SHP77 (cell line): ENCODE measurements at places on chromosomes 7 and 10.

- DNase-seq: no peak
Measured at GRCh38 chr10:45468079-45468478, 94.1 kb downstream of the ALOX5 start.

- DNase-seq: no peak
Measured at GRCh38 chr10:62959553-62959952, 143.4 kb upstream of the EGR2 start.

- no peak for DNase-seq
Measured at GRCh38 chr7:106814887-106815286, 50.2 kb upstream of the PIK3CG start.

DNA sequence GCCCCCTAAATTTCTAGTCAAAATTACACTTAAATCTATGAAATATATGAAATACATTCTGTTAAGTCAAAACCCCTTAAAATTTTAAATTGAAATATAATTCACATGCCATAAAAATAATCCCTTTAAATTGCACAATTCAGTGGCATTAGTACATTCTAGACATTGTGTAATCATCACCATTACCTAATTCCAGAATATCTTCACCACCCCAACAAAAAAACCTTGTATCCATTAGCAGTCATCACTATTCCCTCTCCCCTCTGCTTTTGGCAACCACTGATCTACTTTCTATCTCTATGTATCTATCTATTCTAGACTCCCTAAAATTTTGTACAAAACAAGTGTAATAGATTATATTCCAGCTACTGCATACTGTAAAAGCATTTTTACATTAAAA, 261.2 kb downstream of the GLI3 start:
- DNase-seq: no peak

DNA sequence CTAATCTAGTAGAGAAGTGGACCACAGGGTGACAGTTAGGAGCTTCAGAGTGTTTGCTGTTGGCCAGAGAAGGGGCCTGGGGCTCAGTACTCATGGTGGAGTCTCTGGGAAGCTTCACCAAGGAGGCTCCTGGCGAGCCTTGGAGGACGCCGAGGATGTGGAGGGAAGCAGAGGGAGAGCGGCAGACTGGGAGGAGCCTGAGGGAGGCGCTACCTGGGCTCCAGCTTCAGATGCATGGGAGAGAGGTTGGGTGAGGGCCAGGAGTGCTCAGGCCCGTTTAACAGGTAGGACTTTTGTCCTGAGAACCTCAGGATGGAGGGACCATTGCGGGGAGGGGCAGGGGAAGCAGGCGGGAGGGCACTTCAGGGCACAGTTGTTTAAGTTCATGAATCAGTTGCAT, 24.2 kb downstream of the DOCK1 start:
- no peak for DNase-seq

DNA sequence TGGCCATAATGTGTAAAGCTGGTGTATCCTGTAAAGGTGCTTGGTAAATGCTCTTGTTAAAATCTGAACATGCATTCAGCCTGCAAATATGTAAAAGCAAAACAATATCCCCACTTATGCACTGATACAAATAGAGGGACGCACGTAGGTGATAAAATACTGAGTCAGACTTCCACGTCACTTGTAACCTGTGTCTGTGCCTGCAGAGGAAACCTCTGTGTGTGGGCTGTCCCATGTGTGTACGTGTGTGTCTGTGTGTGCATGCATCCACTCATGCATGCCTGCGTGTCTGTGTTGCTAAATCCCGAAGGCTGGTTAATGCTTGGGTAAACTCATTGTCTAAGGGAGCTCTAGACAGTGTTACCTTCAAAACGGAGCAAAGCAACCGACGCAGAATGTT, 68.9 kb downstream of the KLF6 start:
- DNase-seq: no peak

DNA sequence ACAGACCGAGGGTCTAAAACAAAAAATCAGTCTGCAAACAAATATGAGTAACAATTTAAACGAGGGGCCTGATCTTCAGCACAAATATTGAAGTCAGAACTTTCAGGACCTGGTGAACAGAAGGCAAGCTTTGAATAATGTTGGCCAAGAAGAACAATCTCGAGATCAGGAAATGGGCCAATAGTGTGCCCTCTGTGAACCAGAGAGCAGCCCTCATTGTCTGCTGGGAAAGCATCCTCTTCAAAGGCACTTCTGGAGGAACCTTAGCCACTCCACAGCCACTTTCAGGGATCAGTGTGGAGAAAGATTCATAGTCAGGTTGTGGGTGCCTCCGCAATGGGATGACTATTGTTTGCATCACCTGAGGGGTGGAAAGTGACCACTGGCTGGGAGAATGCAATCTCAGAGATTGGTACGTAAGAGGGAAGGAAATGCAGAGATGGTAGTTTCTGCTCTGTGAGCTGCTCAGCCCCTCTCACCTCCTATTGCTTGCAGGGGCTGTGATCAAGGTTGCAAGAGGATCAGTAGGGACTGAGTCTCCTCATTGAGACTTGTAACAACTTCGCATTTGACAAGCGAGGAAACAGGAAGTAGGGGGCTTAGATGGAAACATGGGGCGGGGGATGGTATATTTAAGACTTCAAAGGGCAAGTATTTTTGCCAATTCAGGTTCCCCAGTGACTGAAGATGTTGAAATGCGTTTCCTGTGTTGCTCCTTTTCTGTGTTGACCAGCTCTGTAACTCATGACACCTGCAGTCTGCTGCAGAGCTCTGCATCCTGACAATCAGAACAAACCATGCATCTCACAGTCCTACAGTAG, 28.4 kb upstream of the IFRD1 start:
- peak; percentile 37 for DNase-seq

GRCh38 chr7:20217193-20217948, at the start of gene MACC1:
Gene MACC1, minus strand, starts transcription at chr7:20217384. Its CDS starts 55,522 bp downstream, at chr7:20161862.
- DNase-seq: no peak

GRCh38 chr7:36972140-36972518, 247.8 kb upstream of the AOAH start:
- DNase-seq: peak; percentile 25

GRCh38 chr10:88129013-88129412, 265.6 kb downstream of the PTEN start:
- no peak for DNase-seq

DNA sequence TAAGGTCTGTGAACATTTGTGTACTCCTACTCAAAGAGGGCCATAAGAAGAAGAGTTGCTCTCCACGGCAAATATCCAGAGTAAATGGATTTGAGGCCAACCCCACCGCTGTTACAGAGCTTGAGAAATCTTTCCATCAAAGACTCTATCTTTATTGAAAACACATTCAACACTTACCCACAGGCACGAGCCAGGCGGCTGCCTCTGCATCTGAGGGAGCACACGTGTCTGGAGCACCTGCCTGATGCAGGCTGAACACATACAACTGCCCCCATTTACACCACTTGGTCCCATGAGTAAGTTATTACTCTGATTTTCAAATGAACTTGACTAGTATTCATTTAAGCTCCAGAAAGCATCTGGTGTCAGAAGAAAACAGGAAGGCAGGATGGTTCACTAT, 38.7 kb downstream of the HBP1 start:
- no peak for DNase-seq

- DNase-seq: peak; percentile 3
Measured at GRCh38 chr10:2978111-2978510, 89.2 kb upstream of the PFKP start.

- DNase-seq: no peak
Measured at GRCh38 chr7:106216517-106216922, 68.3 kb downstream of the NAMPT start.

DNA sequence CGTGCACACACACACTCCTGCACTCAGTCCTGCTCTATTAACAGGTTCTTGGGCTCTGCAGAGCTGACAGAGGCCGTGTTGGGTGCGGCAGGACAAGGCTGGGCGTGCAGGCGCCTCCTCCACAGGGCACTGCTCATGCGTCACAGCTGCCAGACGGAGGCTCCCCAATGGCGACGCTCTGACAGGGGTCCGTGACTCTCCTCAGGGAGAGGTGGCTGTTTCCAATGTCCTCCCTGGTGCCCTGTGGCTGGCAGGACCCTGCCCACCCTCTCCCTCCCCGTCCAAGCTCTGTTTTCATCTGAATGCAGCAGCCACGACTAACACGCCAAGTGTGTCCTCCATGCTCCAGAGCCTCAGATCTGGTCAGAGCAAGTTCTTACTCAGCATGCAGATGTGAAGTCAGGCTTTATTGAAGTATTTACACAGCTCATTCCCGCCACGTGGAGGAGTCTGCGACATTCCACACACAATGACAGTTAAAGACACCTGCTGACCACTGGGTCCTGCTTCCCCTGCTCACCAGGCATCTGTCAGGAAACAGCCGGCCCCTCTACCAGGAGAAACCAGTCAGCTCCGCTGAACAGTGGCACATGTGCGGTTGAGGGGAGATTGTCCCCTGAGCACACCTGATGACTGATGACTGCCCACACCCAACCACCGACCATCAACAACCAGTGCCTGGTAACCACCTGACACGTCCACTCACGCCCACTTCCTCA, 116.7 kb downstream of the VIPR2 start:
- peak; percentile 33 for DNase-seq
